Stromal cell of bone marrow (primary cell): ENCODE measurements at places on chromosomes 1 and 21.

DNA sequence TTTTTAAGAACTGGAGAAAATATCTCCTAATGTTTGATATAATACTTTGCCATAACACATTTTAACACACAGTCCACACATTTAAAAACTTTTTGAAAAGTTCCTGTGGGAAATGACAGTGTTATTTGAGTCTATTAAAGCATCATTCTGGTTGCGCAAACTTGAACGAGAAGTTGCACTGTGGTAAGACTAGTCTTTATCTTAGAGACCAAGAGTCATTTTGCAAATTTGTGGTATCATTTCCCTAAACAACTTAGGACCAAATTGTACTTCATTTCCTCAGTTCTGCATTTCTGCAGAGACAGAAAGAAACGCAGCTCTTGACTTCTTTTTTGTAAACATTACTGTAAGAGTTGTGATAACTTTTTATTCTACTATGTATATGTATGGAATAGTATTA is at the start of gene RGS18:
Gene RGS18 (plus strand): TSS at position 282 of the 400 bp plus-strand sequence. CDS start 176 bp downstream, outside the sequence.
- peak; percentile 33 for DNase-seq

DNA sequence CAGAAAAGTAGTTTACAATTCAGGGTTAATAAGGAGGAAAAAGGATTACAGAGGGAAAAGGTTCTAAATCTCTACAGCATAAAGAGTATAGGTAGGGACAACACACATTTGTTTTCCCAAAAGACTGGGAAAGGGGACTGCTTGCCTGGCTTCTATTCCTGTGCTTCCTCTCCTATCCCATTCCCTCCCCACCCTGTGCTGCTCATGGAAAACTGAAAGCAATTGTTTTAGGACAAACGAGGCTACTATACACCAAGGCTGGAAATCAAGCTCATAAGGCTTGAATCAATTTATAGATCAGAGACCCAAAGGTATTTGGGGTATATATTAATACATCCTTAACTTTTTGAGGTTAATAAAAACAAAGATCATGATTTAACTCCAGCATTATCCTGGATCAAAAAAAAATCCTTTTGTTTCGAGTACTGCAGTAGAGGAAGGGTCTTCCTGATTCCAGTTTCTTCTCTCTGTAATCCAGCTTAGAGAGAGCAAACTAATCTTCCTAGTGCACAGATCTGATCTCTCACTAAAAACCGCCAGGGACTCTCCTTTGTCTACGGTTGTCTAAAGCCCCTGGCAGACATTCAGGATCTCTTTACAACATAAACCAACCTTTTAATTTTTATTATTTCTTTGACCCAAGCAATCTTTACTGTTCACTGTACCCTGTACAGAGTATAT is 37.4 kb upstream of the A3GALT2 start:
- no peak for DNase-seq

DNA sequence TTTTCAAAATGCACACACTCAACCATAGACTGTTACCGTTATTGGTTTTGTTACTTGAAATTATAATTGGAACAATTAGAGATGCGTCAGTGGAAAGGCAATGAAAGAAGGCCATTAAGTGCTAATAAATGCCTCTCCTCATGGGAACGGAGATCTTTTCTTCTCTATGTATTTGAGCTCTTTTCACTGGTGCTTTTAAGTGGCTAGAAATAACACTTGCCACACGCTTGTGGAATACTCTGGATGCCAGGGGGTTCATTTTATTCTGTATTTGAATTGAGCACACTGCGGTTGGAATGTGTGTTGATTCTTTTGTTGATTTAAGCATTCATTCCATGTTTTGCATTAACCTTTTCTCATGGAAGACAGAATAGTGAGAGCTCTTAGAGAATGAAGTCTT is 68.4 kb downstream of the DNM3 start:
- no peak for DNase-seq

DNA sequence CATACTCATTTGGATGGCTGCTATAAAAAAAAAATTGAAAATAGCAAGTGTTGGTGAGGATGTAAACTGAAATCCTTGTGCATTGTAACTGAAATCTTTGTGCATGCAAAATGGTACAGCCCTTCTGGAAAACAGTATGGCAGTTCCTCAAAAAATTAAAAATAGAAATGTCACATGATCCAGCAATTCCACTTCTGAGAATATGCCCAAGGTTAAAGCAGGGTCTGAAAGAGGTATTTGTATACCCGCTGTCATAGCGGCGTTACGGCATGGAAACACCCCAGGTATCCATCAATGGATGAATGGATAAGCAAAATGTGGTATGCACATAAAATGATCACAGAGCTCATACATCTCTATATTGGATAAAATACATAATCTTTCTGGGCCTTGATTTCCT is 116.7 kb downstream of the RUSC1 start:
- DNase-seq: no peak

DNA sequence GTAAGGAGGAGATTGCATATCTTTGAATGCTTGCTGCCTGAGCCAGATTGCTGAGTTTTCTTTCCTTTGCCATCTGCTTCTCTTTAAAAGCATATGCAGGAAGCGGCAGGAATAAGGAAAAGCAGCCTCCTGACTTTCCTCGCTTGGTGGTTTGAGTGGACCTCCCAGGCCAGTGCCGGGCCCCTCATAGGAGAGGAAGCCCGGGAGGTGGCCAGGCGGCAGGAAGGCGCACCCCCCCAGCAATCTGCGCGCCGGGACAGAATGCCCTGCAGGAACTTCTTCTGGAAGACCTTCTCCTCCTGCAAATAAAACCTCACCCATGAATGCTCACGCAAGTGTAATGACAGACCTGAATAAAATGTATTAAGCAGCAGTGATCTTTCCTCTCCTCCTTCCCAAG is 1.5 kb downstream of the CORT start:
- peak; percentile 22 for DNase-seq

DNA sequence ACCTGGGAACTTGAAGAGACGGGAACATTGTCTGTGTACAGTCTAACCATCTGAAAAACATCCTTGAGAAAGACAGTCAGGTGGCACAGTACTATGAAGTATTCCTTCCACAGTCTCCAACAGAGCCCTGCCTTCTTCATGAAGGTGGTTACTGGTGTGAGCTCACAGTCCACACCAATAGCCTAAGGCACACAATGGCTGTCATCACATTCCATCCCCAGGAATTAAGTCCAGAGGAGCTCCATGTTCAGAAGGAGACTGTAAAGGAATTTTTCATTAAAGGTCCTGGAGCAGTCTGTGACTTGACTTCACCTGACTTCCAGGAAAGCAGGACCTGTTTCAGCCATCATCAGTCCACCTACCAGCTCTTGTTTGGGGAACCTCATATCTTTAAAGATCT is 180.2 kb downstream of the C1orf21 start:
- no peak for DNase-seq

GRCh38 chr1:43177691-43178090 is 5.6 kb downstream of the CFAP57 start:
- no peak for DNase-seq

GRCh38 chr1:214126697-214127146 is 138.9 kb downstream of the PROX1 start:
- DNase-seq: no peak

DNA sequence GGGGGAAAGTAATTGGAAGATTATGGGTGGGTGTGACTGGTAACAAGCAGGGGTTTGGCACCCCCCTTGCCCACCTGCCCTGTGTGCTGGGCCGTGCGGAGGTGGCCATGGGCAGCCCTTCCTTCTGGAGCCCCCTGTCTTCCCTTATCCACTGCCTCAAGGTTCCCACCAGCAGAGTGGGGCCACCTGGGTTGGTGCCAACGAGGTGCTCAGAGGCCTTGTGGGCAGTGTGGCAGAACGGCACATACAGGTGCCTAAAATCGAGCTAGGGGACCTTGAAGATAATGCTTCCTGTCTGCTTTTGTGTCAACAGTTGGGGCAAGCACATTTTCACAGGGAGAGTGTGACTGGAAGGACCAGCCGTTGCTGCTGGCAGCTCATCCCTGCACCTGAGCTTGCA is 161.8 kb downstream of the PCBP3 start:
- no peak for DNase-seq

- no peak for DNase-seq
Measured at GRCh38 chr1:31784356-31785019, 20.3 kb upstream of the ADGRB2 start.

DNA sequence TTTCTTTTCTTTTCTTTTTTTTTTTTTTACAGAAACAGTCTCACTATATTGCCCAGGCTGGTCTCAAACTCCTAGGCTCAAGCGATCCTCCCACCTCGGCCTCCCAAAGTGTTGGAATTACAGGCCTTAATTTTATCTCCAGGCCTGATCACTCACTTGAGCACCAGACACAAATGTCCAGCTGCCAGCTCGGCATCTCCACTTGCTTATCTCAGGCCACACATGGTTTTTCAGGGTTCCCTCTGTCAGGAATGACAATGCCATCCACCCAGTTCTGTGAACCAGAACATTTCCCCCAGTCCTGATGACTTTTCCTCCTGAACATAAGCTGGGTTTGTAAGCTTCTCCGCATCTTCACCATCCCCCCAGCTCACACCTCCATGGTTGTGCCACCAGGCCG is 44.6 kb upstream of the ZNF281 start:
- DNase-seq: no peak

- no peak for DNase-seq
Measured at GRCh38 chr1:229623838-229624237, 2.1 kb downstream of the TAF5L start.
